Left kidney (tissue), 8 donors: ENCODE measurements at places on chromosomes 5 and 9. TPM values are rescaled to one million over a fixed set of nuclear protein-coding genes. Genes with fewer than 3 reads are reported as not detected.
A peak's percentile ranks its signal among the peaks of the same experiment; 100 is the strongest.

The KCNV2 gene
- polyA plus RNA-seq = 0.27 TPM

The FSTL4 gene
- polyA plus RNA-seq = 0.91 TPM

DNA sequence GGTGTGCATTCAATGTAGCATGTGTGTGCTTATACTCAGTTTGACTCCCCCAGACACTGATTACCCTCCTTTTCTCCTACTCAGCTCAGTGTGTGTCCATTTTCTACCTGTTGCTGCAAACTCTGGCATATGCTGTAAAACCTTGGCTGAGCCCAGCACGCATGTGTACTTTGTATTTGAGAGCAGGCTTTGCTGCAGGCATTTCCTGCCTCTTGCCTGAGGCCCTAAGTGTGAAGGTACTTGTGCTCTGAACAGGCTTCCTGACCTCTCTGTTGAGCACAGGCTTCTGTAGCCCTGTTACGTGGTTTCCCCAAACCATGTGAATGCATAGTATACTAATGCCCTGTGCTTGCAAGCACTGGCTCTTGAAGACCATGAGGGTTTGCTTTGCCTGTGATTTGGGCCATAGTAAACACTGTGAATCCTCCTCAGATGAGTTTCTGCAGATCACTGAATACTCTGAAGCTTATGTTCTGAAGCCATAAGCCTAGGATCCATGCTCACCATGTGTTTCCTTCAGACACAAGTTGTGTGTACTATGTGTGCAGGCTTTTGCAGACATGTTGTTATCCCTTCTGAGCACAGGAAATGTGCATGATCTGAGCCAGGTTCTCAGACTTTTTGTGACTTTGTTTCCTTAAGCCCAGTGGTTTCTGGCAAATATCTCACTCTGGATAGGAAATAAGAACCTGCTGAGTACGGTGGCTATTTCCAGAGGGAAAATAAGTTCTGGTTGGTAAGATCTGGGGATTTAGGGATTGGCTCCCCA, 124.9 kb upstream of the RUSC2 start:
- DNase-seq = no peak

DNA sequence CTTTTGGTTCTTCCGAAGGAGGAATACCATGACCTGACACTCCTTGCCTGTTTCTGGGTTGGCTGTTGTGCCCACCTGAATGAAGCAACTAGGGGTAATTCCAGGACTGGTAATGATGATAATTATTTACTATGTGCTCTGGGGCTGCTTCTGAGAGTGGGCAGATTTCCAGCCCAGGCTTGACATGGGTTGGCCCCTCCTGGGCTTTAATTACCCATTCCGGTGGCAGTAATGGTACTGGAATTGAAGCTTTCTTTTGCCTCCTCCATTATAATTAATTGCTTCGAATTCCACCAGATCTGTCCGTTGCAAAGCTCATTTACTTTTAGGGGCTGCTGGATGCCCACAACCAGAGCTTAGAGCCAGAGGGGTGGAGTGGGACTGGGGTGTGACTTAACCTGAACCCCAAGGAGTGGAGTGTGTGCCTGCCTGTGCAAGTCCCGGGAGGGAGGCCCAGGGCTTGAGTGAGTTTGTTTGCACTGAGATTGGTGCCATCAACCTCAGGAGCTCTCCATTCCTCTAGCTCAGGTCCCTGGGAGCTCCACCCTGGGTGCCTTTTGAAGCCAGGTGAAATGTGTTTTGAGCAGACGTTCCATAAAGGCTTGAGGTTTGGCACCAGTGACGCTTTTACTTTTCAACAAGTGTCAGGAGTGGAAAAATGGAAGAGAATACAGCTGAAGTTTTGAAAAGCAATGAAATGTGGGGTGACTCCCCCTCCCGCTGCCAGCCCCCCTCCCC, 214.6 kb downstream of the PDZD2 start:
- DNase-seq = no peak

- no peak for DNase-seq
These were observed 4.1 kb upstream of the NSMF start for GRCh38 chr9:137462986-137463930.

DNA sequence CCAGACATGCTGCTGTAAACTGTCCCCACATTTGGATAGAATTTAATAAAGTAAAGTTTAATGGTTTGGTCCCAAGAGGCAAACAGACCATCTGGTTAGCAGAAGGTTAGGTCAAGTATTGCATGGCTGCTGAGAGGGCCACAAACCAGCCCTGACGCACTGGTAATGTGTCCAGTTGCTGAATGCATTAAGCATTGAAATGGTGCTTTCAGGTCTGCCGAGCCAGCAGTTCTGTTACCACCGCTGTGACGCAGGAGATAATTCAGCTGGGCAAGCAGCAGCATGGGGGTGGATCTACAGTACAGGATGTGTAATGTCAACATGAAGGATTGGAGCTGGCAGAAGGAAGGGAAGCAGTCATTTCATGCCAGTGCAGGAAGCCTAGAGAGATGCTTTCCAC, 16.0 kb downstream of the ZNF462 start:
- peak; percentile 69 for DNase-seq

DNA sequence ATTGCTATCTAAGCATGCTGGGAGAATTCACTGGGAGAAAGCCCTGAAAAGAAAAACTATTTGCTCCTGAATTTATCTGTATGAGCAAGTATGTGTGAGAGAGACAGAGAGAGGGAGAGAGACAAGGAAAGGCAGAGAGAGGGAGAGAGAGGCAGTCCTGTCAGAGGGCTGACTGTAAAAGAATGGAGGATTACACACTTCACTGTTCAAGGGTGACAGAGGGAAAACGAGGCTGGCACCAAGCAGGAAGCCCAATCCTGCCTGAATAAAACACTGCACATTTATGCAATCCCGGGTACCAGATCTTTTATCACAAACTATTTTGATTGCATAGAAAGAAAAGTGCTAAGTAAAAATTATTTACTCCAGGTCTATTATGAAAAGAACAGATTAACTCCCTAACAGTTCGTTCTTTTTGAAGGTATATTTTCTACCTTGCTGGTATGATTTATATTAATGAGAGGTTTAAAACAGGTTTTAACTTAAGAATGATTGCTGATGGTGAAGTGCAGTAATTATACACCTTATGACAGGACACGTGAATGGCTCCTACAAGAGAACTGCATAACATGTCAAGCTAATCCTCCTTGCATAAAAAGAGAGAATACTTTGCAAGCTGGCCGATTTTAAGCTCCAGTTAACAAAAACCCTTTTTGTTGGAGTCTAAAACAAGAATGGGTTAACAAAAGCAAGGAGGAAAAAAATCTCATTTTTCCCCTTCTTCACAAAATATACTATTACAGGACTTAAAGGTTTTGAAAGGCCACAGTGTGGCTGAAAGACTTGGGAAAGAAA, 82.5 kb downstream of the NFIB start:
- DNase-seq = no peak

GRCh38 chr9:87266697-87267096, 231.0 kb upstream of the DAPK1 start:
- DNase-seq = no peak

- DNase-seq = no peak
These were observed 46.4 kb downstream of the ERMP1 start for GRCh38 chr9:5786370-5787127.

DNA sequence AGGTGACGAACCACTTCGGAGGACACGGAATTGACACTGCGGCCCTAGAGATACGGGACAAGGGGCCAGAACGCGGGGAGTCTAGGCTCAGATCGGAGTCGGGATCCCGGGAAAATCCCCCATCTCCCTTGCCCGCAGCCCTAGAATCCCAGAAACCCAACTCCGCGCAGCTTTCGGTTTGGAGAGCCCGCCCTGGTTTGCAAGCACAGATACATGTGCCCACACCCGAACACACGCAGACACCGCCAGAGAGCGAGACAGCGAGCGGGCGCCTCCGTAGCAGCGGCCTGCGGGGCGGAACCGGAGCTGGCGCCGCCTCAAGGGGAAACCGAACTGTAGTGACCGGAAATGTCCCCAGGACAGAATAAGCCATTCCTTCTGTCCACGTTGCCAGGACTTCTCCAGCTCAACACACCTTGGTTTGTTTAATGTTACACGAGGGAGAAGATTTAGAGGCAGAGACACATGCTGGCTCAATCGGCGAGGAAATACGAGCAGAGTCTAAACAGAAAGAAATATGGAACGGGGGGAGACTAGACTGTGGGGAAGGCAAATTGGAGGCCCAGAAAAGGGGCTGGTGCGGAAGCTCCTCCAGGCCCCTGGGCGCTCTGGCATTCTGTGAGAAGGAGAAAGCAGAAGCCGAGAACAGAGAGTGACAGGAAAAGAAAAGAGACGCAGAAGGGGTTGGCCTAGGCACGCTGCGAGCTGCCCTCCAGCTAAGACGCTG, 2.9 kb upstream of the PAX5 start:
- no peak for DNase-seq
